ENCODE measurements at places on chromosomes 5 and 9.

- no peak for DNase-seq
Observed at GRCh38 chr9:91276513-91276912, 85.2 kb downstream of the AUH start.

DNA sequence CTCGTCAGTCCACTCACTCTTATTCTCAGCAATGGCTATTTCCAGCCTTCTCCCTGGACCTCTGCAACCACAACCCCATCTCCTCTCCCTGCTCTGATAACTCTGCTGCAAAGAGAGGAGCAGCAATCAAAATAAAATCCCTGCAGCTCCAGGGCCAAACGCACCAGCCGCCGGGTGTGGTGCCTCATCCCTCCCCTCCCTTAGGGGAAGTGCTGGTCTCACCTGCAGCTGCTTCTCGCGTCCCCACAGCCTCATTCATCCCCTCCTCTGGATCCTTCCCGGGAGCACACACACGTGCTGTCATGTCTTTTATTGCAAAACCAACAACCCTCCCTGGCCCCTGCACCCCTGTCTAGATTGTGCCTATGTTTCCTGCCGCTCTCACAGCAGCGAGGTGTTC is 77.8 kb downstream of the TENT4A start:
- DNase-seq: no peak

DNA sequence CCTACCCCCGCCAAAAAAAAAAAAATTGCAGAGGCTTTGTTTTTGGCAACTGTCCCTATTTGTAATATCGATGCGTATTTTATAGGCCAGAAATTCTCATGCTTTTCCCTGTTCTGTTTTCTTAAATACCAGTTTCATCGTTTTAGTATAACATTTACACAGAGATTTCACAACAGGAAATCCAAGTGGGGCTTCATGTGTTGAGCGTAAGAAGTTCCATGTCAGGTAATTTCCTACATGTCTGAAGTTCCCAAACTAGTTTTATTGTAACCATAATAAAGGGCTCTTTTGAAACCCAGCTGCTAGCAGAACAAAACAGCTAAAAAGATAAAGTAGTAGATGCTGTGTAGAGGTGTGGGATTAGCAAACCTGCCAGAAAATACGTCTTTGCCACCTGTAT is 4.2 kb downstream of the SMC5 start:
- DNase-seq: no peak

GRCh38 chr9:30584559-30584958 is 1799.9 kb upstream of the ACO1 start:
- no peak for DNase-seq

DNA sequence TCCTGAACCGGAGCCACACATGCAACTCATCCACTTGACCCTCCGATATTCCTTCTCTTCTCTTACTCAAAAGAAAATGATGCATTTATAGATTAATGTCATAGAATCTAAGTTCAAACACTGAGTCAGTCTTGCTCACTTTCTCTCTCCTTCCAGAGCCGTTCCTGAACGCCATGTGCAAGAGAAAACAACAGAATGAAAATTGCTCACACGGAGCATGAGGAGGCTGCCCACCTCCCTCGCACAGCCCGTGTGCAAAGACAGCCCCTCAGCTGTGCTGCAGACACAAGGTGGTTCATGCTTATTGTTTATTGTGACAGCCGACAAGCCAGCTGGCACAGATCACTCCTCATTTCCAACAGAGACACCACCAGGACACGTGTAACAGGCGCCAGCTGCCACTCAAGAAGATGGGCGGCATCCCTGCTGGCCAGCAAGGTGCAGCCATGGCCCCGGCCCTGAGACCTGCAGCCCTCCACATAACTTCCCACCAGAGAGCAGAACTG is 290.8 kb downstream of the GLIS3 start:
- DNase-seq: peak; percentile 24

- no peak for DNase-seq
Observed at GRCh38 chr5:66854416-66854815, 258.2 kb downstream of the MAST4 start.

GRCh38 chr5:14251733-14252132 is 108.6 kb downstream of the TRIO start:
- DNase-seq: no peak

GRCh38 chr5:179275941-179276837 is 69.1 kb downstream of the ADAMTS2 start:
- DNase-seq: peak; percentile 100

GRCh38 chr9:12847561-12847960 is 72.7 kb downstream of the LURAP1L start:
- peak; percentile 3 for DNase-seq

- DNase-seq: peak; percentile 48
Observed at GRCh38 chr9:136784249-136784996, 6.7 kb upstream of the TMEM141 start.

DNA sequence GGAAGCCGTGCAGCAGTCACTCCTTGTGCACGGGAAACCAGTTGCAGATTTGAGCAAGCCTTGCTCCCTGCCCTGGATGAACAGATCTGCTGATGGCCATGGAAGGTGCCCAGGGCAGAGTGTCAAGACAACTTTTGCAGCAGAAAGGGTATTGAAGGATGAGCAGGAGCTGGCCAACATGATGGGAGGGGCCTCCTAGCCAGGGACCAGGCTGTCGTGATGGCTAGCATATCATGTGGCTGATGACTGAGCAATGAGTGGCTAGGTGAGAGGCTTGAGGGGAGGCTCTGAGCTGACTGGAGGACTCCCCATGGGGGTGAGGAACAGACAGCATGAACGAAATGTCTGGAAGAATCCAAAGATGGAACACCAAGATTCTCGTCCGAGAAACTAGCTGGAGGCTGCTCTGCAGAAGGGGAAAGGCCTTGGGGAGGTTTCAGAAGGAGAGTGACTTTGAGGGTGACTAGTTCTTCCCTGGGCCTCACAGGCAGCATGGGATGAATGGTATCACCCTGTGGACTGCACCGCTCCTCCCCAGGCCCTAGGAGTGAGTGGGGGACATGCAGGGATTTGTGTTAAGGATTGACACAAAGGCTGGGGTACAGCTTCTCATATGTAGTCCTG is 18.5 kb downstream of the PPARGC1B start:
- no peak for DNase-seq

DNA sequence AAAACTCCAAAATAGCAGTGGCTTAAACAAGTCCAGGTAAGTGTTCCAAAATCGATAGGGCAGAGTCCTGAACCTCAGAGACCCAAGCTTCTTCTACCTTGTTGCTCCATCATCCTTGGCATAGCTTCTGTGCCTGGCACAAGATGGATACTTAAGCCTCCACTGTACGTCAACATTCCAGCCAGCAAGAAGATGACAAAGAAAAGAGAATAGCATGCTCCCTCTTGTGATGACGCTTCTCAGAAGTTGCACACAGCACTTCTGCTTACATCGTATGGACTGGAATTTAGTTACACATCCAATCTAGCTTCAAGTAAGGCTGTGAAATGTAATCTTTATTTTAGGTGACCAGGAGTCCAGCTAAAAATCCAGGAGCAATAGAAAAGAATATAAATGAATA is 227.4 kb downstream of the ESM1 start:
- peak; percentile 90 for DNase-seq

GRCh38 chr9:95940265-95940664 is 64.8 kb downstream of the ERCC6L2 start:
- peak; percentile 15 for DNase-seq

- DNase-seq: no peak
Observed at GRCh38 chr9:23555851-23556250, 270.2 kb downstream of the ELAVL2 start.

DNA sequence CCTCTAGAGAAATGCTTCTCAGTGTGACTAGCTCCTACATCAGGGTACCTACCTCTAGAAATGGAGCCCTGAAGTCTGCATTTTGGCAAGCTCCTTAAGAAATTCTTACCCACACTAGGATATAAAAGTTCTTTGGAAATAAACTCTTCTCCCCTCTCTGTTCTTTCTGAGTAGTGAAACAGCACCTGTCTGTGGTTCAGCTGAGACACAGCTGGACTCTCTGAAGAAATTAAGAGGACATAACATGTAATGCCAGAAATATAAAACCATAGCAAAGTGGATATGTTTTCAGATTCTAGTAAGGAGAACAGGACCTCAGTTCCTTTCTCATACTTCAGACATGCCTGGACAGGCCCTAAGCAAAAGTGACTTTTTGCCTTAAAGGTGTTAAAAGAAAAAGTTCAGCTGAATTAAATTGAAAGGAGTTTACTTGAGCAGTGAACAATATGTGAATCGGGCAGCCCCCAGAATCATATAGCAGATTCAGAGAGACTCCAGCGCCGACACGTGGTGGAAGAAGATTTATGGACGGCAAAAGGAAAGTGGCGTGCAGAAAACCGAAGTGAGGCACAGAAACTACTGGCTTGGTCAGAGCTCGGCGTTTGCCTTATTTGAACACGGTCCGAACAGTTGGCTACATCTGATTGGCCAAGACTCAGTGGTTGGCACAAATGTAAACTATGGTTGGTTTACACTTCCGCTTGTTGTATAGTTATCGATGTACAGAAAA is 64.5 kb downstream of the PRKACG start:
- DNase-seq: peak; percentile 1

GRCh38 chr9:36158122-36158521 is 11.1 kb upstream of the CCIN start:
- peak; percentile 29 for DNase-seq

GRCh38 chr5:69432412-69433206 is 17.7 kb downstream of the MARVELD2 start:
- DNase-seq: no peak

- peak; percentile 54 for DNase-seq
Observed at GRCh38 chr5:16902846-16903245, 33.2 kb downstream of the MYO10 start.

GRCh38 chr9:12956261-12956660 is 181.4 kb downstream of the LURAP1L start:
- peak; percentile 45 for DNase-seq

GRCh38 chr9:32992595-32993238 is 8.7 kb downstream of the APTX start:
- no peak for DNase-seq

- no peak for DNase-seq
Observed at GRCh38 chr5:142839711-142840346, 69.7 kb downstream of the ARHGAP26 start.

DNA sequence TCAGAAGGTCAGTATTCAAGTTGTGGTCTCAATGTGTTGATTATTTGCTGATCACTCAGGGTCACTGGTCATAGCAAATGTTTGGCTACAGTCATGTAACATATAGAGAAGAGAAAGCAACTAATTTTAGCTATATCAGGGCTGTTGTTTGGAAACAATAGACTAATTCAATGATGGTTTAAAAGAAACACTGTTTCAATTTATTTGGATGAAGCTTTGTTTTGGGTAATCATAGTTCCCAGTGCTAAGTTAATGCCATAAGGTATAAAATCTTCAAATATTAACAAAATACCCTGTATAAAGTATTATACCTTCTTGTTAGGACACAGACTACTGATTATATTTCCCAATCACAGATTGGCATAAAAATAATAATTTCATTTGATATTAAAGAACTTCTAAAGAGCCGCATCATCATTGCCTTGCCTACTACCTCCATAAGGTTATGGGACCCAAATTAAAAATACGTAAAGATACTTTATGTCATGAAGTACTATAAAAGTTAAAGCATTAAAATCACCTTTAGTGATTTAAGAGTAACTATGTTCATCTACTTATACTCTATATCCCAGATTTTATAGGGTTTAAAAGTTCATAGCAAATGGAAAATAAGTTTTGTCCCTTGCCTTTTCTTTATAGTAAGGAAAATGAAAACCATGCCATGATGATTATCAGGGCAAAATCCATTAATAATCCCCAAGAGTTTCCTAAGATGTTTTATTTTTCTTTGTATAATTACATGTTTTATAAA is 6.0 kb downstream of the NR3C1 start:
- no peak for DNase-seq

GRCh38 chr5:1003296-1003937 is 5.2 kb upstream of the NKD2 start:
- DNase-seq: no peak

- no peak for DNase-seq
Observed at GRCh38 chr9:133430244-133430643, 8.1 kb downstream of the ADAMTS13 start.

DNA sequence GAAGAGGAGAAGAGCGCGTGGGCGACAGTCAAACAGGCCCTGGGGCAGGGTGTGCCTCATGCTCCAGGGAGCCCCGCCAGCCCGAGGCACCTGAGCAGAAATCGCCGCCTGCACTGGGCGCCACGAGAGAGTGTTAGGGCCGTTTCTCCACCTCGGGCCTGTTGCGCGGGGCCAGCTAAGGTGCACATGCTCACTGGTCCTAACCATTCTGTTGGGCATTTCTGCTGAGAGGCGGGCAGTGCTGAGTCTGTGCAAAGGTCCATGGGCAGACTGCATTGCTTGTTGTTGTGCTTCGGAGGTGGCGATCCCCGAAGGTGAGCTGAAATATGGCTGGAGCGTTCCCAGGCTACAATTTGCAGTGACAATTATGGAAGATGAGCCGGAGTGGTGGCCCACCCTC is 367.8 kb upstream of the SPATA31A5 start:
- no peak for DNase-seq

GRCh38 chr9:114518599-114519022 is 13.3 kb upstream of the WHRN start:
- DNase-seq: no peak

GRCh38 chr5:9034649-9035048 is 511.2 kb downstream of the SEMA5A start:
- peak; percentile 89 for DNase-seq

- no peak for DNase-seq
Observed at GRCh38 chr5:102747386-102748166, 7.5 kb upstream of the PAM start.

DNA sequence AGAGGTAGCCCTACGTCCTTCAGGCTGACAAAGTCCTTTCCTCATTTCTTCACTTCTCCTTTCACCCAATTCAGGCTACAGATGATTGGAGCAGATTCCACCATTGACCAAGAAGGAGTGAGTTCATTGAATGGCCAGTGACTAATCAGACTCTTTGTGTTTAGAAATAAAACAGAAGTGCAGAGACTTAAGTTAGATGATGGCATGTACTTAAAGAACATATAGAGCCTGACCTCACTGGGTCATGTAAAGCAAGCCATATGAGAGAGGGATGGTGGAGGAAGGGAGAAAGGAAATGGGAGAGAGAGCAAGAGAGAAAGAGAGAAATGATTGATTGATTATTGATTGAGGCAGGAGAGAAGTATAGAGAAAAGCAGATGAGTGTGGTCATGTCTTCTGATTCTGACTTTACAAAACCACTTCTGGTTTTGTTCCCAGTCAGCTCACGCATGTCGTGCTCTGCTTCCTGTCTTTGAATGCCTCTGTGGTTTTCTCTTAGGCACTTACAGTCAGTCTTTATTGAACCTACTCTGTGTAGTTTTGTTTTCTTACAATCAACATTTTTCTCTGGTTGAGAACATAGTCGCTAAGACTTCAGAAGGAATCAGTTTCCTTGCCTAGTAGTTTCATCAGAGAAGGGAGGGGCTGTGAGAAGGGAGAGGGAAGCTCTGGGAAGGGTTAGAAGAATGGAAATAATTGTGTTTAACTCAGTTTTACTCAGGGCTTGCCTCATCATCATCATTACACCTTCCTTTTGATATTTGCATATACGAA is 149.2 kb upstream of the KLF9 start:
- DNase-seq: peak; percentile 97

DNA sequence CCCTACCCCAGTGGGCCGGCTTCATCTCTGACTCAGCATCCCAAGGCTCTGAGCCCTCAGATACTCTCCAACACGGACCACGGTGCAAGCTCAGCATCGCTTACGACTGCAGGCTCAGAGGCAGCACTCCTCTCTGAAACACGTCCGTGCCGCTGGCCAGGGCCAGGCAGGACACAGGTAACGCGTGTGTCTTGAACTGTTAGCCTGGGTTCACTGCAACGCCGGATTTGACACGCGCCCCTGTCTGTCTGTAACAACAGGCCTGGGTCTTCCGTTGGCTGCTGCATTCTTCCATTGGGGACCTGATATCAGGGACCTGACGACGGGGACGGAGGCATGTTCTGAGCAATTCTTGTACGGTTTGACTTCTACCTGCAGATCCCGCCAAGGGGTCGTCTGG is 6.4 kb downstream of the SLC6A3 start:
- no peak for DNase-seq
